Sigmoid colon (tissue), 7 donors: ENCODE measurements at places on chromosomes 7 and 10.

GRCh38 chr7:47852330-47853245 is 95.7 kb downstream of the PKD1L1 start:
- DNase-seq = no peak

DNA sequence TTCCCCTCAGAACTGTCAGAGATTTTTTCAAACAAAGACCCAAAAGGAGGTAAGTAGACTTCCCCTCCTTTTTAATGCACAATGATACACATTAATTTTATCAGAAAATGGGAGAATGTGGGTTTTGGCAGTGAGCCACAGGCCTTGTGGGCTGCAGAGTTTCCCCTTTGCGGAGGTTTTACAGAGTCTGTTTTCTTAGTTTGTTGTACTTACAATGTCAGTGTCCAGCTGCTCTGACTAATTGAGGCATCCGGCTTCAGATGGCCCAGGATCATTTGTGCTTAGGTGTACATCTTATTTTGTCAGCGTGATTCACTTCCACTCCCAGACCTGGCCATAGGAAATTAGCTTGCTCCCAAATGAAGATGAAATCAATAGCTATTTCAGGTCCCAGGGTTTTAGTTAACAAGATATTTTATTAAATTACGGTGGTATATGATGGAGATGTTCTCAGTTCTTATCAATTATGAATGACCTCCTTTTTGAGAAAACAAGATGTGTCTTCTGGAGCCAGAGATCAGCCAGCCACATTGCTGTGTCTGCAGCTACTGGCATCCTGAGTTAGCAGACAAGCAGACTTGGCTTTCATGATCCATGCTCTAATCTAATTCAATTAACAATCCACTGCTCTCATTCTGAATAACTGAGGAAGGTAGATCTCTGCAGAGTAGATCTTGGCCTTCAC is 1086.6 kb upstream of the SORCS1 start:
- DNase-seq = no peak

GRCh38 chr7:18520450-18521235 is 25.1 kb downstream of the HDAC9 start:
- DNase-seq = no peak

DNA sequence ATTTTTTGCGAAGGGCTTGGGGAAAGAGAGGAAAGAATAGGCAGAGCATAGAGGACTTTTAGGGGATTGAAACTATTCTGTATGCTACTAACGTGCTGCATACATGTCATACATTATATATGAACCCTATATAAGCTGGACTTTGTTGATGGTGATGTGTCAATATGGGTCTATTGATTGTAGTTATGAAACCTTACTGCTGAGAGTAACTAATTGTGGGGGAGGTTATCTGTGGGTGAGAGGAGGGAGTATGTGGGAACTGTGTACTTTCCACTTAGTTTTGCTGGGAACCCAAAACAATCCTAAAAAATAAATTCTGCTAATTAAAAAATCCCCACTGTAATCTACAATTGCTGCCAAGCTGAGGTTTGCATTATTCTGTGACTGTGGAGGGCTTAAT is 15.3 kb upstream of the CYP2C19 start:
- no peak for DNase-seq

DNA sequence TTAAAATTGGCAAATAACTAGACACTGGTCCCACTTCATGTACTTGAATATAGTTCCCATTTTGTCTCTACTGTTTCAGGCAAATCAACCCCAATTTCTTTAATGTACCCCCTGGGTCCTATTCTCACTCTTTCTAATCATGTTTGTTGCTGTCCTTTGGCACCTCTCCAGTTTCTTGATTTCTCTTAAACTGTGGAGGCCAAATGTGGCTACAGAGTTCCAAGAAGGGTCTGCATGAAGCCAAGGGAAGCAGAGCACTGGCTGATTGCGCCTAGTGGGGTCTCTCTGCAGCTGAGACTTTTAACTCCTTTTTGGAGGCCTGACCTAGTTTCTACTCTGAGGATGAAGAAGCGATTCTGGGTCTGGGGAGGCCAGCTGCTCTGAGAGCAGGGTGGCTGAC is 6.7 kb upstream of the ADAM12 start:
- no peak for DNase-seq

DNA sequence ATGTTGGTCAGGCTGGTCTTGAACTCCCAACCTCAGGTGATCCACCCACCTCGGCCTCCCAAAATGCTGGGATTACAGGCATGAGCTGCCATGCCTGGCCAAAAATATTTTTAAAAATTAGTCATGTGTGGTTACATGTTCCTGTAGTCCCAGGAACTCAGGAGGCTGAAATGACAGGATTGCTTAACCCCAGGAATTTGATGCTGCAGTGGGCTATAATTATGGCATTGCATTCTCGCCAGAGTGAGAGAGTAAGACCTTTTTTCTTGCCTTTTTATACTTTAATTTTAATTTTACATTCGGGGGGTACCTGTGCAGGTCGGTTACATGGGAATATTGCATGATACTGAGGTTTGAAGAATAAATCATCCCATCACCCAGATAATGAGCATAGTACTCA is 86.6 kb upstream of the ZNF92 start:
- no peak for DNase-seq

DNA sequence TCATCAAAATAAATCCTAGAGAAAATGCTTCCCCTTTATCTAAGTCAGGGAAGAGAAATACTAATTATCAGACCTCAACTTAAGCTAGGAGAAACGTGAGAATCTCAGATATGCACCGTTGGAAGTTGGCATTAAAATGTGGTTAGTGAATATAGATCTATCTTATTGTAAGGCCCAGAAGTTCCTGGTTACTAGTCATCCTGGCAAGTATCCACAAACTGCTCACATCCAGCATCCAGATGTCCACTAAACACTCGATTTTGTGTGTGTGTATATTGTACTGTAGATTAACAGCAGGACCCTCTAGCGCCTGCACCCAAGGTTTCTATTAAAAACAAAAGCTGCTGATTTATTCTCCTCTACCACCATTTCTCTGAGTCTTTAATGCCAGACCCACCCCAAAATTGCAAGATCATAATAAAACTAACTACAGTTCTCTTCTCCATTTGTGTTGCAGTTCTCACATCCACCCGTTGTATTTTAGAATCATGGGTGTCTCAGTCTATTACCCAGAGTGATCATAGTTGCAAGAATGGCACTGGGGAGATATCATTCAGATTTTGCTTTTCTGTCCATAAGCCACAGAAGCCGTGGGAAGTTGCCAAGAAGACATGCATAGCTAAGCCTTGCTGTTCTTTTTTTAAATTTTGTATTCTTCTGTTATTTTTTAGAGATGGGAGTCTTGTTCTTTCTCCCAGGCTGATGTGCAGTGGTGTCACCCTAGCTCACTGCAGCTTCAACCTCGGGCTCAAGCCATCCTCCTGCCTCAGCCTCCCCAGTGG is 165.4 kb downstream of the KIAA1217 start:
- no peak for DNase-seq

DNA sequence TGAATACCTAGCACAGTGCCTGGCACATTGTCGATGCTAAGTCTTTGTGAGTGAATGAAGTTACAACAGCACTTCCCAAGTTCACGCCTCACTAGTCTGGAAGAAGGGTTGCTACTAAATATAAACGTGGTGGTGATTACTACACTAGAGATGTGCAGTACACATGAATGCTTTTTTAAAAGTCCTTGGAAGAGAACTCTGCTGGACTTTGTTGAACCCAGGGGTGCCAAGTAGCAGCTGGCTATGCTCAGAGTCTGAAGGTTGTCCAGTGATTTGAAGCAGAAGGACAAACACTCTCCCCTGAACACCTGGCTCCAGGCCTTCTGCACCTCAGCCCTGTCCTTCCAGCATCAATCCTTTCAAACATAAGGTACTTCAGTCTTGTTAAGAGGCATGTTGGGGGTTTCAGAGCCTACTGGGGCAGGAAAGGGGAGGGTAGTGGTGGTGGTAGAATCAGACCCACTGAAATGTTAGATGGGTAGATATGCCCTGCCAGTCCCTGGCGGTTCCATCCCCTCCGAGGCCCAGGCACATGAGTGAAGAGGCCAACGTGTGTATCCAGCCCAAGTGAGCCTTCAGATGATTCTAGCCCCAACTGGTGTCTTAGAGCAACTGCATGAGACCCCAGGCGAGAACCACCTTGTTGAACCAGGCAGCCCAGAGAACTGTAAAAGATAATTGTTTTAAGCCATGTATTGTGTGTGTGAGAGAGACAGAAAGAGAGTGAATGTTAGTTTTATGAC is 94.4 kb downstream of the TAX1BP1 start:
- peak; percentile 76 for DNase-seq

DNA sequence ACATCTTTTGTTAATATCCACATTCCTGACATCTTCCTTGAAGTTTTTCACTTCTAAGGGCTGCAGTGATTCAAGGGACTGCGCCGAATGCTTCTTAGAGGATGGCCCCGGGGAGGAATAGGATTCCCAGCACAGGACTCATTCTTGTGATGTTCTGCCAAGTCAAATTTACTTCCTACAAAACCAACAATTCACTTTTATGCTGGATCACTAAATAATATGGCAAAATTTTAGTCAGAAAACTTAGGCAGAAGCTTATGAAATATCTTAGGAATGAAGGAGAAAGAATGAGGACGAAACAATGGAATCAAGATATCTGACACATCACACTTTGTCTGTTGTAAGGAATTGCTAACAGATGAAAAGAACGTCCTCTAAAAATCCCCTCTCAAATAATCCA is 151.5 kb downstream of the JAZF1 start:
- no peak for DNase-seq

- no peak for DNase-seq
Measured at GRCh38 chr7:140966561-140967233, 42.0 kb upstream of the BRAF start.

- DNase-seq = no peak
Measured at GRCh38 chr7:113963356-113963755, 44.5 kb upstream of the PPP1R3A start.

DNA sequence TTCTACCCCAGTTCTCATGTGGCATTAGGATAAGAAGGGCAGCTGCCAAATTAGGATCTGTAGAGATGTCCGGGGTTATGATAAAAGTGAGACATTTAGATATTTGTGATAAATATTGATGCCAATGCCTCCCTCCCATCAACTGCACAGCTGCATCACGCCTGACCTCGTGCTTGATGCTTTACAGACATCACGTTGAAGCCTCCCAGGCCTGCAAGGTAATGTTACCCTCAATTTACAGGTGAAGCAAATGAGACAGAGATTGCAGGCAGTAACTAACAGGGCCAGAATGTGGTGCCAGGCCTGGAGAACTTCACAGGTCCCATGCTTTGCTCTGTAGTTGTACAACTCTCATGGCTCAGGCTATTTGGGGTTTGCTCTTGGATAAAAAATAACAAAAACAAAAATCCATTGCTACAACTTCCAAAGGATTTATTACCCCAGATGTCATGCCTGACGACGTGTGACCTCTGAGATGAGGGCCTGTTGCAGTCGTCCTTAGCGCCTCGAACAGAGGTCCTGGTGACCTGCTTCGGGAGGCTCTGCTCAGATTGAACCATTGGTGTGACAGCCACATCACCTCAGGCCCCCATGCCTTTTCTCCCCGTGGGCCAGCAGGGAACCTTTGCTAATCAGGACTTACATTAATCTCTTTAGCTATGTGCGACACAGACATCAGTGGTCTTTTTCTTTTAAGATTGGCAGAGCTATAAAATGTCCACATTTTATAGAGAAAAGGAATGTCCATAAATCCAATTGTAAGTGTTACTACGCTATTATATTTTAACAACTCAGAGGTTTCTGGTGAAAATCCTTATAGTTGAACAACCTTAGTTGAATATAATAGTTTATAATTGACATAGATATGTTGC is 169.3 kb downstream of the ADAM12 start:
- no peak for DNase-seq

DNA sequence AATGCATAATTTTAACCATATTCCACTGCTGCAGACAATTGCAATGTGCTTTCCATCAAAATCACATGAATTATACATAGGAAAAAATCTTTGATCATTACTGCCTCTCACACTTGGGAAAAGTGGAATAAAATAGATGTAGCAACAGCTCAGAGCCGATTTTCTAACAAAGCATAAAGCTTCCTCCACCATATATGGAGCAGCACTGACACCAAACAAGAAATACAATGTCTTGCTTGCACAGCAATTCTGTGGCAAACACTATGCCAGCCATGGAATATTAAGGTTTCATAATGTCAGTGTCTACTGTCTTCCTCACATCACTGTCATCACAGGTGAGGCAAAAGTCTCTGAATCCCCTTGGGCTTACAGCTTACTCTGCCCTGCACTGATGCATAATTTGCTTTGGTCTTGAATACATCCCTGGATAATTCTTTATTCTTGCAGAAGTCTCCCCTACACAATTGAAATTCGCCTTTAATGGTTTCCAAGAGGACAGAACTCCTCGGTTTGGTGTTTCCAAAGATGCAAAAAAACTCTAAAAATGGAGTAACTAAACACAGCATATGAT is 198.5 kb downstream of the CACNA2D1 start:
- no peak for DNase-seq

DNA sequence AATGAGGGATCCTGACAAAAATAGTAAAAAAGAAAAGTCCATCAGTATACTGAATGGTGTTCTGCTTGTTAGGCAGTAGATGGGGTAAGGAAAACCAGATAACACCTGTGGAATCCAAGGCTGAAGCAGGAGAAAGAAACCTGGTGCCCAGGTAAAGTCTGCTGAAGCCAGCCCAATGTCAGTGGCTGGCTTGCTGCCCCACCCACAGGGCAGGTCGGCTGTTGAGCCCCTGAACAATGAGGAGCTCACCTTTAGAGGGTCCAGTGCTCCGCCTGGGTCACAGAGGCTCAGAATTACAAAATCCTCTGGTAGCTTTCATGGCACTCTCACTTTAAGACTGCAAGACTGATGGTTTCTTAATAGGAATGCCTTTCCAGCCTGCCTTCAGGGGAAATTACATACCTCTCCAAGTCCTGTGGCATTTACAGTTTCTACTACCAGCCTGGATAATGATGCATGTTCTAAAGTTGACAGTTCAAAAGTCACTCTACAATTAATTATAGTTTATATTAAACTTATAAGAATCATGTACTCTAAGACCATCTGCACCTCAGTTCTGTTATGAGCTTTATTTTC is 23.8 kb downstream of the DHX32 start:
- no peak for DNase-seq
